ENCODE measurements at places on chromosomes 6 and 20.

DNA sequence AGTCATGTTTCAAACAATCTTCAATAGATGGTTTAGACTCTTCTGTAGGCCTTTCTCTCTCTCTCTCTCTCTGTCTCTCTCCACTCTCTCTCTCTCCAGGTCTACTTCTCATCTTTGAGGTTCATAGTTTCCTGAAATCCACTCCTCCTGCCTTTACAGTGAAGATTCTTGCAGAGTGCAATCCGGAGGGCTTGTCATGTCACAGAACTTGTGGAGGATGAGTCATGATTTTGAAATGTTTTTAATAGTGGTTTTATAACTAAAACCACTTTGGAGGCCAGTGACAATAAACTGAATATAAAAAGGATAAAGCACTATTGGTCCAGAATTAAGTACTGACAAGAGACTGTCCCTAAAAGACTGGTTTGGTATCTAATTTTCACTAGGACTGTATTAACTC lies 156.3 kb downstream of the KIF6 start:
- DNase-seq, result no peak

GRCh38 chr6:44642870-44643522 lies 255.5 kb downstream of the CDC5L start:
- DNase-seq, result peak; percentile 67

- DNase-seq, result no peak
Measured at GRCh38 chr20:36183155-36183944, 28.8 kb downstream of the EPB41L1 start.

DNA sequence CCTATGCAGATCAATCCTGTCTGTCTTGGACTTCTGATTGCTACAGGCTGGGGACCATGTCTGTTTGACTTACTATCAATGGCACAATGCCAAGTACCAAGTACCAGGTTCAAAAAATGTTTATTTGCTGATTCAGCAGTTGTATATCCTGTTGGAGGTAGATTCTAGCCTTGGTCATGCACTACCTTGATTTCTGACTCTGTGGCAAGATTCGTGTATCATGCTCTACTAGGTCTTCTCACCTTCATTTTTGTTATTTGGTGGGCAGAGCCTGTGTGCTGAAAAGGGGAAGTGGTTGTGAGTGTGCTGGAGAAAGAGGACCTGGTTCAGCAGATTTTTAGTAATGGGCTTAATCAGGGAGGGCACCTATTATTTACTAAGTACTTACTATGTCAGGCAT lies 192.4 kb upstream of the MYLIP start:
- DNase-seq, result no peak

DNA sequence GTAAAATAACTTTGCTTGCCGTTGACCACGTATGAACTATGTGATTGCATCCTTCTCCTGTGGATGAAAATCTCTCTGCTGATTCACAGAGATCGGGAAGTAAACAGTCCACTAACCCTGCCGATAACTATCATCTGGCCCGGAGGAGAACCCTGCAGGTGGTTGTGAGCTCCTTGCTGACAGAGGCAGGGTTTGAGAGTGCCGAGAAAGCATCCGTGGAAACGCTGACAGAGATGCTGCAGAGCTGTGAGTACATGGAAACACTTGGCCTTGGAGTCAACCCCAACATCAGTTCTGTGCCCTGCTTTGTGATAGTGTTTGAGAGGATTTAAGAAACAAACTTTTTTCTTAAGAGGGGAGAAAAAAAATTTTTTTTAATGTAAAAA lies 937 bp downstream of the TAF8 start:
- DNase-seq, result no peak

GRCh38 chr6:30047220-30047619 lies 13.8 kb upstream of the POLR1H start:
- DNase-seq, result no peak

DNA sequence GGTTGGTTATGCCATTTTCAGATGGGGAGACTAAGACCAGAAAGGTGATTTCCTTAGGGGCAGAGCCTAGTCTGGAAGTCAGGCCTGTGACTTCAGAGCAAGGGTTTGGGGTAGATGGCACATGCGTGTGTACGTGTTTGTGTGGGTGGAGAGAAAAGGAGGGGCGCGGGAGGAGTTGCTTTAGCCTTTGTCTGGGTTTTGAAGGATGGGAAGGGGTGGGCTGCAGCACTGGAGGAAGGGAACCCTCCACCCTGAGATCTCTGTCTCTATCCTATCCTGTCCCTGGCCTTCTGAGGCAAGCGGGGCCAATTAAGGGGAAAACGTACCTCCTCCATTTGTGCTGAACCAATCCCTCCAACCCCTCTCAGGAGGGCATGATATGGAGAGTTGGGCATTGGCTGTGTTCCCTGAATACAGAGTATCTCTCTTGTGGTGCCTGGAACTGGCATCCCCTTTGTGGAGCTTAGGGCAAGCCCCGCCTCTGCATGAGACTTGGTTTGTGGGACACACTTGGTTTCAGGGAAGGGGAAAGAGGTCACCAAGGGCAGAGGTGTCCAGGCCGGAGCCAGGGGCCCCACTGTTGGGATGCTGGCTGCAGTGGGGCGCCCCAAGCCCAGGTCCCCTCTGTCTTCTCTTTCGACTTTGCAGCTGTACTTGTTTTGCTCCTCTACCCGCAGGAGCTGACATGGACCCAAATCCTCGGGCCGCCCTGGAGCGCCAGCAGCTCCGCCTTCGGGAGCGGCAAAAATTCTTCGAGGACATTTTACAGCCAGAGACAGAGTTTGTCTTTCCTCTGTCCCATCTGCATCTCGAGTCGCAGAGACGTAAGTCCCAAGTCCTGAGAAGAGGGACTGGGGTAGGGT lies at the start of gene DBNDD2:
Gene DBNDD2 (plus strand): TSS at position 507 of the 863 bp plus-strand sequence. CDS start 179 bp downstream, at position 686.
- no peak for DNase-seq

GRCh38 chr20:62707921-62708521 lies 615 bp upstream of the NTSR1 start:
- peak; percentile 19 for DNase-seq

DNA sequence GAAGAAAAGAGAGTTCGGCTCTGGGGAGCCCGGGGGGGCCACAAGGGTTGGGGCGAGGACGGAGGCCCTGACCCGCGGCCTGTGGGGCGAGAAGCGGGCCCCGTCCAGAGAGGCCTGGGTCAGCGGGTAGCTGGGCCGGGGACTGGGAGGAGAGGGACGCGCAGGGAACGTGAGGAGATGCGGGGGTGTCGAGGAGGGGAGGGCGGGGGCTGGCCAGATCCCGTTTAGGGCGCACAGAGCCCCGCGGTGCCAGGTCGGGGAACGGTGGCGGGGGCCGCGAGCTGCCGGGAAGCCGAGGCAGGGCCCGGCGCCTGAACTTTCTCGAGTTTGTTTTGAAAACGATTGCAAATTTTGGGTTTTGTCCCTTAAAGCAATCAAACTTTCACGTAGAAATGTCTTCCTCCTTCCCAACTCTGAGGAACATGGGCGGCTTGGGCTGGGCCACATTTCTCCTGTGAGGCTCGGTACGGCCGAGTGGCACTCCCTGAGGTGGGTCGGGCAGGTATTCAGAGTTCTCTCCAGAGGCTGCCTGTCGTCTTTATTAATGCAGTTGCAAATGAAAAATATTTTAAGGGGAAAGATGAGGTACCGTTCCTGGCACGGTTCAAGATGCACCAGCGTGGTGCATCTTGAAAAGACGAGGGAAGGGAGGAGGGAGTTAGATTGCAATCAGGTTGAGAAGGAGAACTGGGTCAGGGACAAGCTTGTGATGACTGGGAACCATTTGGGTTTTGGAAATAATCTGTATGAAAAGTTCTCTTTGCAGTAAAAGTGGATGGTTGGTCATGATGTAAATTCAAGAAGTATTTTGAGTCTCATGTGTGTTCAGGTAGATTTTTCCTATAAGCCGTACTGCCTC lies 972 bp downstream of the RNF8 start:
- DNase-seq, result no peak

DNA sequence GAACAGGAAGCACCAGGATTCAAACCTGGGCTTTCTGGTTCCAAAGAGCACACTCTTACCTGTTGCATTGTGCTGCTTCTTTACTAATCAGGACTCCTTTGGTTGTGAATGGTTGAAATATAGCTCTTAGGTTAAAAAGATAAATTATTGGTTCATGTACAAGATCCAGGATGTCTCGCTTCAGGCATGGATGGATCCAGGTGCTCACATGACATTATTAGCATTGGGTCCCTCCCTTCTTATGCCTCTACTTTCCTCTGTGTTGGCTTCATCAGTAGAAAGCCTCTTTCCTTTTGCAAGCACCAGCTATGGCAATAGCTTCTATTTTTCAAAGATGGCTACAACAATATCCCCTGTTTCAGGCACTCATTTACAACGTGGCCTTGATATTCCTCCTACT lies 217.7 kb upstream of the SULF2 start:
- no peak for DNase-seq

- DNase-seq, result no peak
Measured at GRCh38 chr6:161100072-161100471, 108.5 kb downstream of the MAP3K4 start.

DNA sequence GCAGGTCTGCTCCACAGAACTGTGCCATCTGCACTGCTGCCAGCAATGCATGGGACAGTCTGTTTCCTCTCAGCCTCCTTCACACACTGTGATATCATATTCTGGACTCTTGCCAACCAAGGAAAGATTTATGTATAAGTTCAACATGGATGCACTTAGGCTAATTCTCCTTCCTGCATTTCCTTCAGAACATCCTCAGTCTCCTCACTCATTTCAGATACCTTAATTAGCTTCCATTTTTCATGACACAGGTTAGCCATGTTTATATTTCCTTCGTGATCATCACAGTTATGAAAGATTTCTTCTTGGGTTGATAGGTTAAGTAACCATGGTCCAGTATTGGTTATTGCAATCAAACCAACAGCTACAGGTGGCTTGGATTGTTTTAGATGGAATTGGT lies 46.4 kb upstream of the DDR1 start:
- no peak for DNase-seq

DNA sequence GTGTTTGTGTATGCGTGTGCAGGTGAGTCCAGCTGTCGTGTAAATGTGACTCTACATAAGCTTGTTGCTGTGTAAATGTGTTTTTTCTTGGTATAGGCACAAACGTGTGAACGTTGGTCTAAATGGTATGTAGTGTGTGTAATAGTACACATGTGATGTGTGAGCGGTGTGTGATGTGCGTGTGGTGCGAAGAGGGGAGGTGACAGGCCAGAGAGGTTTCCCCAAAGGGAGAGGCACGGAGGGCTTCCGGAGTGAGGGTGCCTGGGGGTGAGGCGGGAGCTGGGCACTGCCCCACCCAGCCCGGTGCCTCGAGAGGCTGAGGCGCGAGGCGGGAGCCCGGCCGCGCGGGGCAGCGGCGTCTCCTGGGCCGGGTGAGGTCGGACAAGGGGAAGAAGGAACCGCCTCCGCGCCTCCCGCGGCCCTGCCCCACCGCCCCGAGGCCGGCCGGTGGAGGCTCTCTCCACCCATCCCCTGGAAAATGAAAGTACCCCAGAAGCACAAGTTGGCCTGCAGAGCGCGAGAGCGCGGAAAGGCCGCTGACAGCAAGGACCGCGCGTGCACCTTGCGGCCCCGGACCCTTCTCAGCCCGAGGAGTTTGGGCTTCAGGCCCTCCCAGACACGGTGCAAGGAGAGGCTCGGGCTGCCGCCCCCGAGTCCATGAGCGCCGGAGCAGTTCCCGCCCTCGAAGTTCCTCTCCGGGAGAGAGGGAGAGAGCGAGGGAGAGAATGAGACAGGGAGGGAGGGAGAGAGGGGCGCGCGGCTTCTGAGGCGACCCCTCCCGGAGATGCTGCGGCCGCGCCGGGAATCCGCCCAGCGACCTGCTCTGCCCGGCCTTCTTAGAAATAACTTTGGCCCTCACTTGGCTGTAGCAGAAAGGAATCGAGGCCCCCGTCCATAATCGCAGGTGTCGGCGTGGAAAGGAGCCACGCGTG lies 43.2 kb upstream of the OSTM1 start:
- DNase-seq, result no peak

- DNase-seq, result peak; percentile 63
Measured at GRCh38 chr6:155314773-155315515, 660 bp upstream of the TFB1M start.

- no peak for DNase-seq
Measured at GRCh38 chr6:83847179-83847578, 6.0 kb upstream of the RIPPLY2 start.

DNA sequence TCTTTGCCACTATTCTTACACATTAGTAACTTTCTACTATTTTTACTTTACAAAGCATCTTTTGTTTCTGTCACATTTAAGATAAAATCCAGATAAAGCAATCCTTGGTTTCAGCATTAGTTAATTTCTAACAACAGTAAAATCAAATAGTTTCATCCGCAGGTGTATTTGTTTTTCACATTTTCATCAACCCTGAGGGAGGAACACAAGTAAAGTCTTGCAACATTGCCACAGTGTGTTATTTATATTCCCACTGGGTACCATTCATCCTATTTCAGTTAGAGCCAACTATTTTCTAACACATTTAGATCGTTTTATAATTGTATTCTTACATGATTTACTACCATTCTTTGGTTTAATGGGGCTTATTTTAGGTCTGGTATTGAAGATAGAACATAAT lies 908.7 kb upstream of the CITED2 start:
- no peak for DNase-seq

GRCh38 chr6:42224222-42225028 lies 6.8 kb upstream of the MRPS10 start:
- DNase-seq, result no peak

DNA sequence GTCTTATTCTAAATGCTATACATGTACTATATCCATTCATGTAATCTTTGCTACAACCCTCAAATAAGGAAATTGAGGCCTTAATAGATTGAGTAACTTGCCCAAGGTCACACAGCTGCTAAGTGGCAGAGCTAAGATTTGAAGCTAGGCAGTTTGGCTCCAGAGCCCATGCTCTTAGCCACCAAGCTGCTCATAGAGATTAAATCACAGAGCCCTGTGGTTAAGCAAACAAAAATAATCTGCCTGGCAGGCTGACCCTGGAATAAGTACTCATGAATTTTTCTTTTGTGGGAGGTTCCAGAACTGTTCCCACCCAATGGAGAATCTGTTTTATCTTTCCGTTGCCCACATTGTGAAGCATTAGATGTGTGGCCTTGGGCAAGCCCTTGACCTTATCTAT lies 7.4 kb downstream of the AAR2 start:
- no peak for DNase-seq

GRCh38 chr6:143252961-143253360 lies 192.3 kb downstream of the AIG1 start:
- DNase-seq, result no peak

DNA sequence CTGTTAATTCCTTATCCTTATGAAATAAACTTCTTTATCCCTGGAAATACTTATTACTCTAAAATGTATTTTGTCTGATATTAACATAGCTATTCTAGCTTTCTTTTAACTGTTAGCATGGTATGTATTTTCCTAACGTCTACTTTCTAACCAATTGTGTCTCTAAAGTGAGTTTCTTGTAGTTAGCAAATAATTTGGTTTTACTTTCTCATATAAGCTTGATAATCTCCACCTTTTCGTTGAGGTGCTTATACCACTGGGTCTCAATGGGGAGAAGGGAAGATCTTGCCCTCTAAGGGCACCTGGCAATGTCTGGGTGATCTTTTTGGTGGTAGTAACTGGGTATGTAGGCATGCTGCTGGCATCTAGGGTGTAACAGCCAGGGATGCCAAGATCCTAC lies 25.7 kb downstream of the ZNF334 start:
- DNase-seq, result no peak
